ENCODE measurements at places on chromosomes 3 and 15.

- no peak for DNase-seq
Measured at GRCh38 chr3:124258057-124258500, 266.2 kb upstream of the ROPN1 start.

GRCh38 chr3:52222319-52223221 lies 2.9 kb downstream of the TLR9 start:
- no peak for DNase-seq

DNA sequence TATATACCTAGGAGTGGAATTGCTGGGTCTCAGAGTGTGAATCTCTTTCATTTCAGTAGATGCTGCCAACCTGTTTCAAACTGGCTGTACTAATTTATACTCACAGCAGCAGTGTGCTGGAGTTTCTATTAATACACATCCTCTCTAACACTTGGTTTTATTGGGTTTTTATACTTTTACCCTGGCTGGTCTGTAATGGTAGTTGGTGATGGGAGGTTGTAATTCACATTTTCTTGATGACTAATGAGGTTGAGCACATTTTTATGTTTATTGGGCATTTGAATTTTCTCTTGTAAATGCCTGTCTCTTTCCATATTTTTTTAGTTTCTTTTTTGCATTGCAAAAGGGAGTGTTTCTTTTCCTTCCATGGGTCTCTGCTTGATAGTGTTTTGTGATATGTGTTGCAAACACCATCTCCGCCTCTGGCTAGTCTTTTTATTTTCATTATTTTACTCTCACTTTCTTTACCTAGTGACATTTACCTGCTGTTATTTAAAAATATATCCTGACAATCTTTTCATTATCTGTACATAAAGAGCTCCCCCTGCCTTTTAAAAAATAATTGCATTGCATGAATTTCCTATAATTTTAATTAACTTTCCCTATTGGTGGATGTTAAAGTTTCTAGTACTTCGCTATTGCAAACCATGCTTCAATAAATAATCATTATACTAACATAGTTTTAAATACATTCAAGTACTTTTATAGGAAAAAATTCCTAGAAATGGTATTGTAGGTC lies 49.0 kb upstream of the GCNT3 start:
- no peak for DNase-seq

DNA sequence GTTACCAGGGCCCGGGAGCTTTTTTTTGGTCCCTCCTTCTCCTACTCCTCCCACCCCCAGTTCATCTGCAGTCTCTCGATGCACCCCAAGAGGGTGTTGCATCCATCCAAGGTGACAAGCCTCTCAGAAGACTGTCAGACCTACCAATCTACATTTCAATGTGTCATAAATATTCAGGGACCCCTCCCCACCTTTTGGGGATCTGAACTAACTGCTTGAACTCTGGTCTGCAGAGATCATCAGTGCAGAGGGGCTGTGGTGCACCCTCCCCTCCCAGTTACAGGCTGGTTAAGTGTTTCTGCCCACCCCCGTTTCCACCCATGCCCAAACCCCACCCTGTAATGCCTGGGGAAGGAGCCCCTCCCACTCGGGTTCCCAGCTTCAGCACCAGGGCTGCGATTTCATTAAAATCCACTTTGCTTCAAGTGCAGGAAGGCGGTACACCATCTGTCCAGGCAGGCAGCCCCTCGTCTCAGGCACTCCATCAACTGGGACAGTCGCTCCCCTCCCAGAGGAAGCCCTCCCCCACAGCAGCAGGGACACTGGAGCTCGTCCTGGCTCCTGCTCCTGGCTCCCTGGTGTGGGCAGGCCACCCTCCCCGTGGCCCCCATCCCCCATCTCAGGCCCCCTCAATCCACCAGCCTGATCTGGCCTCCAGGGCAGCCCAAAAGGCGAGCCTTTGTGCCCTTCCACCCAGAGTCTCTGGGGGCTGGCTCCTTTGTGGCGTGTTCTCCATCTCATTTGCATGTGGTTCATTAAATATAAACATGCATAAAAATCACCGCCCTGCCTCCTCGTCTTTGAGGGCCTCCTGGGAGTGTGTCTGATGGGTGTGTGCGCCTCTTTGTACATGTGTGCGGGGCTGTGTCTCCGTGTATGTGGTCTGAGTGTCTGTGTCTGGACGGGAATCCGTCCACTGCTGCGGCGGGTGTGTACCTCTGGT lies 32.3 kb downstream of the RNU5B-1 start:
- DNase-seq, result no peak

DNA sequence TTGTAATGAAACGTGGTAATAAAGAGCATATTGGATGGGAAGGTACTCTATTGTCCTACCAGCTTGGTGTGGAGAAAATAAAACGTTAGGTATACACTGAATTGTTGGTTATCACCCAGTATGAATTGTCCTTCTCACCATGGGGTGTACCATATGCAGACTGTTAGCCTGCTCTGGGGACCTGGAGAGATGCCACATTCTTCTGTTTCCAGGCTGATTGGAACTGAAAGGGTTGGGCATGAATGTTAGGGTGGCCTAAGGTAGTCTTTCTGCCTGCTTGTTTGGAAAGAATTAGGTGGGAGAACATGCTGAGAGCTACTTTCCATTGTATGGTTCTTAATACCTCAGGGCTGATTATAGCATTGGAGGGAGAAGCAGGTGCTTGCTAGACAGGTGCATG lies 340.6 kb downstream of the PTPRG start:
- no peak for DNase-seq

DNA sequence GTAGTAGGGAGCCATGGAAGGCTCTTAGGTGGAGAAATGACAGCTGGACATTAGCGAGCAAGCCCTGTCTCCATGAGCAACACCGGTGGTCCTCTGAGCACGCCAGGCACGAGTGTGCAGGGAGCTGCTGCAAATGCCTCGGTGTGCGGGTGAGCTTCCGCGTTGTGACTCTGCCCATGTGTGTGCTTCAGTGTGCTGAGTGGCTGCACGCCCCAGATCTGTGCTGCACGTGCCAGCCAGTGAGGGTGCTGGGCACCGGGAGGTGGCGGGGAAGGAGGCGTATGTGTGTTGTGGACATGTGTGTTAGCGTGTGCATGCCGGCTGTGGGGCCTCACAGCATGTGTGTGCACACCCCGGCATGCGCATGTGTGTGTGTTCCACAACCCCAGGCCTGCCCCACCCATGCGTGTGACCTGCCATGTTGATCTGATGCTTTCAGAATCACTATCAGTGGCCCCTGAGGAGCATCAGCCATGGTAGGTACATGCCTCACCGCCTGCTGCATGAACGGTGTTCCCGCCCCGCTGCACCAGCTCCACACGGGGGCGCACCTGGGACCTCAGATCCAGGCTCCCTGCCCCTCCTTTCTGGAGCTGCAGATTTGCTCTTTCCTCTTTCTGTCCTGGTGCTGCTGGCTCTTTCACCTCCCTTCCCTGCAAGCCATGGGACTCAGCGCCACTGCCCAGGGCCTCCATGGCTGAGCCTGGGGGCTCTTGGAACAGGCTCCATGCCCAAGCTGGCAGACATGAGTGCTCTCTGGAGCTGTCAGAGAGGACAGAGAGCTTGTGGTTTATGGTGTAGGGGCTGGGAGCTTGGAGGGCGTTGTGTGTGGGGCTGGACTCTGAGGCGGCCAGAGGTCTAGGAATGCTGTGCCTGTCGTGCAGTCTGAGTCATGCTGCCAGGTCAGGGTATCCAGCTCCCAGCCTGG lies 169.4 kb downstream of the TBC1D2B start:
- no peak for DNase-seq

GRCh38 chr3:154616298-154616697 lies 186.3 kb upstream of the GPR149 start:
- DNase-seq, result no peak

- no peak for DNase-seq
Measured at GRCh38 chr15:67050522-67051087, 14.8 kb upstream of the SMAD3 start.
